ENCODE measurements at places on chromosomes 4 and X.

DNA sequence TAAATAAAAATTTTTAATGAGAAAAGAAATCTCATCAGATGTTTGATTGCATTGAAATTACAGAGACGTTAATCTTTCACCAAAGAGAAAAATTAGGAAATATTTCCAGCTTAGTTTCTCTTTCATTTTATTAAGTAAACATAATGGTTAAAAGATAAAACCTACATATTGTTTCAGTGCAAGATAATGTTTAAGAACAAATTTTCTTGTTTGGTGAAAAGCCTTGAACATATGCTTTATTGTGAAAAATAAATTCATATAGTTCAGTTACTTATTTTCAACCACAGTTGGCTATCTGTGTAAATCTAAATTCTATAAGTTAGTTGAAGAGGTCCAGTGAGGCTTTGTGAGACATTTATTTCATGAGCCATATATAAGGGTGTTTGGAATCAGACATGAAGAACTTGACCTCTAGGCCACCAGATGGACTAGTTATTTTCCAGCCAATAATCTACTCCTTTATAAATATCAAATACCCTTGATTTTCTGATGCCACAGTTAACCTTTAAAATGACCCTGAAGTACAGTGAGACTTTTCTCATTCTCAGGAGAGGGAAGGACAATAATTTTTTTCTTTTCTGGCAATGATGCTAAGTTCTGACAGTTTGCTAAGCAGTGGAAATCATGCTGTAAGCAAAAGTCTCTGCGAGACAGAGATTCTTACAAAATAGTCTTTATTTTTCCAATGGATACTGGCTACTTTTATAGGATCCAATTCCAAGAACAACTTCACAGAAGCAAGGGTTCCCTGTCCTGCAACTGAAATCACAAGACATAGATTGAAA is 2.5 kb downstream of the ARSJ start:
- DNase-seq = no peak

DNA sequence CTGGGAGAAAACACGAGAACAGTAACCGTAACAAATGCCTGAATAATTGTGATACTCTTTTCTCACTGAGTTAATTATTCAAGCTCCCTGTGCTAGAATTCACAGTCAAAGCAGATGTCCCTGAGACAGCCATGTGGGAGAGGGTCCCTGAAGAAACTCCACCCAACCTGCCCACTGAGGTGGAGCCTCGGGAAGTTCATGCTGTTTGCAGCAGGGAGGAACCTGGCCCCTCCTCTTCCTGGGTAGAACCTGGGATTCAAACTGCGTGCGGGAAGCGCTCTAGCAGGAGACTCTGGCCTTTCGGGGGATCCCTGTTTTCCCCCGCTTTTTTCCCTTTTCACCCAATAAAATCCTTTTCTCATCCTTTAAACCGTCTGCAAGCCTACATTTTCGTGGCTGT is 20.2 kb upstream of the RHOH start:
- no peak for DNase-seq

DNA sequence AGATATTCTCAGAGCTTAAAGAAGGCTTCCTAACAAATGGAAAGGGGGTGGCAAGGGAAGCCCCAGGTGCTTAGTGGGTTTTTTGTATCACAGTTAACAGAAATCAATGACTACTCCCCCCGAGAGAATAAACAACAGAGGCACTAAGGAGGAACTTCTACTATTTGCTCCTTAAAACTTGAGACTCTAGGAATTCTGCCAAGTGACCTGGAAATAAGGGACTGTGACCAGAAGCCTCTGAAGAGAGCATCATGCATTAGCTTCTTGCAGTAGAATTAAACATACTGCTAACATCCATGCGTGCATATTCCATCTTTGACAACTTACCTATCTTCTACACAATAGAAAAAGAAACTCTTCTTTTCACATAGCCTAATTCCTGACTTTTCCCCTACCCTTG is 86.8 kb downstream of the CAMK2D start:
- DNase-seq = no peak

GRCh38 chr4:36332023-36332781 is 50.8 kb downstream of the DTHD1 start:
- DNase-seq = no peak

DNA sequence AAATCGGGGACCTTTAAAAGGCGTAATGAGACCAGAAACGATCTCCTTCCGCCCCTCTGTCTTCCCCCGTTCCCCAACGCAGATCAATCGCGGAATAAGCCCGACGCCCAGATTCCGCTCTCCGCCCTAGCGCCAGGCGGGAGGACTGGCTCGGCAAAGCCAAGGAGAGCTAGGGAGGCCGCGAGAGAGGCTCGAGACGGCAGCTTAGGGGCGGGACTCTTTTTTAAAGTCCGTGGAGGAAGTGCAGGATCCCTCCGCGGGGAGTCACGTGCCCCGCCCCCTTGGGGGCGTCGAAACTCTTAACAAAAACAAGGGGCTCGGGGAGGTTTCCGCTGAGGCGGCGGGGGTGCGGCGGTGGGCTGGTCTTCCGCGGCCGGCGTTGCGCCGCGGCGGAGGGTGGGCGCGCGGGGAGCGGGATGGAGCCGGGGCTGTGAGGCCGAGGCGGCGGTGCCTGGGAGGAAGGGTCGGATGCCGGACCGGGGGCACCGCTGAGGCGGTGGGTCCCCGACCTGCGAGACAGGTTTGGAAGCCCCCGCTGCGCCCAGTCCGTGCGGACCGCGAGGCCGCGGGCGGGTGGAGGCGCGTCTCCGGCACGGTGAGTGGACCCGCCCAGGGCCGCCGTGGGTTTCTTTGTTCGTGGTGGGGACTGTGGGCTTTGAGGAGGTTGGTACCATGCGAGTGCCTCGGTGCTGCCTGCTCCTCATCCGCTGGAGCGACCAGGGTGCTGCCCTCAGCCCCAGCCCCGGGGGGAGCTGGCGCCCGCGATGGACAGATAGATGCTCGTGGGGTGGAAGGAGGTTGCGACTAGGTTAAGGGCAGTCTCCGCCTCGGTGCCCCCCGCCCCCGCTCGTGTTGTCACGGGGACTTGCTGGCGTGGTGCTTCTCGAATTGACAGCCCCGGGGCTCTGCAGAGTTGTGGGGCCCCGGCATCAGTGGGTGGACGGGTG is at the start of gene CCNG2:
Gene CCNG2, plus strand, starts transcription at position 296 of the 947 bp plus-strand sequence. CDS start 1,326 bp downstream, outside the sequence.
- peak; percentile 75 for DNase-seq

DNA sequence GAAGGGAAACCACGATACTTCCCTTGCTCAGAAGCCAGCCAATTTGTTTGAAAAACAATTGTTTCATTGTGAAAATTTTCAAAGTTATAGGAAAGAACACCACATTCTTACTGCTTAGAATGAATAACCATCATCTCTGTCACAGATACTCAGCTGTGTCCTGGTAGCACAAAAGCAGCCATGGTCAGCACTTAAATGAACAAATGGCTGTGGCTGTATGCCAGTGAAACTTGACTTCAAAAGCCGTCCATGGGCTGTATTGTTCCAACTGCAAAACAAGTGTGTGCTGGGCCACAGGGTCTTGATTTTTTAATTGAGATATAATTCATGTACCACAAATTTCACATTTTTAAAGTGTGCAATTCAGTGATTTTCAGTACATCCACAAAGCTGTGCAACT is 19.6 kb downstream of the NSDHL start:
- no peak for DNase-seq

- DNase-seq = no peak
Observed at GRCh38 chr4:159292137-159292896, 189.4 kb downstream of the RAPGEF2 start.

DNA sequence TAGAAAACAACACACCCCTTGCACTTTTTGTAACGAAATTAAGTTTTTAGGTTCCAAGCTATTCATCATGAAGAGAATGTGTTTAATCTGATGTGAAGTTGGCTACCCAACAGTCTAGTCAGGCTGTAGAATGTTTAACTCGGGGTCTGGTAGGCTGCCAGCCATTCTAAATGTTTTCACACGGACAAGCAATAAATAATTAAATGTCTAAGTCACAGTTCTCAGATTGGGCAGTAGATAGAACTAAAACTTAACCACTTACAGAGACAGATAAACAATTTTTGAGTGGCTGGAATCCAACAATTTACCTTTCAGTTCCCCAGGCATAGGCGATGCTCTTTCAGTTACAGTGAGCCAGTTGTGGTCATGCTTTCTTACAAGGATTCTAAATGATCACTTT is 66.5 kb downstream of the CHIC2 start:
- DNase-seq = no peak

GRCh38 chr4:65353098-65353497 is 317.2 kb downstream of the EPHA5 start:
- DNase-seq = no peak

- no peak for DNase-seq
Observed at GRCh38 chr4:78518561-78518960, 33.0 kb upstream of the ANXA3 start.

DNA sequence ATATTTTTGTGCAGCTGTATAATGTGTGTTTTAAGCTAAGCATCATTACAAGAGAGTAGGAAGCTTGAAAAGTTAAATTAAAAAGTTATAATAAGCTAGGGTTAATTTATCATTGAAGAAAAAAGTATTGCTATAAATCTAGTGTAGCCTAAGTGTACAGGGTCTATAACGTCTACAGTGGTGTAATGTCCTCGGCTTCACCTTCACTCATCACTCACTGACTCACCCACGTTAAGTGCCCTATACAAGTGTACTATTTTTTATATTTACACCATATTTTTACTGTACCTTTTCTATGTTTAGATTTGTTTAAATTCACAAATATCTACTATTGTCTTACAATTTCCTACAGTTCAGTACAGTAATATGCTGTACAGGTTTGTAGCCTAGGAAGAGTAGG is 23.5 kb downstream of the ARAP2 start:
- DNase-seq = no peak

Data from stimulated activated CD8-positive, alpha-beta memory T cell treated with anti-CD3 and anti-CD28 coated beads, Interleukin-2, amount 100 ng/mL, for 1 hour (primary cell).